Omental fat pad (tissue), 4 donors: ENCODE measurements at places on chromosomes 2 and 18.

- no peak for DNase-seq
Measured at GRCh38 chr2:150925611-150926010, 336.1 kb downstream of the RBM43 start.

- DNase-seq, result no peak
Measured at GRCh38 chr2:99470957-99471356, 18.9 kb downstream of the REV1 start.

DNA sequence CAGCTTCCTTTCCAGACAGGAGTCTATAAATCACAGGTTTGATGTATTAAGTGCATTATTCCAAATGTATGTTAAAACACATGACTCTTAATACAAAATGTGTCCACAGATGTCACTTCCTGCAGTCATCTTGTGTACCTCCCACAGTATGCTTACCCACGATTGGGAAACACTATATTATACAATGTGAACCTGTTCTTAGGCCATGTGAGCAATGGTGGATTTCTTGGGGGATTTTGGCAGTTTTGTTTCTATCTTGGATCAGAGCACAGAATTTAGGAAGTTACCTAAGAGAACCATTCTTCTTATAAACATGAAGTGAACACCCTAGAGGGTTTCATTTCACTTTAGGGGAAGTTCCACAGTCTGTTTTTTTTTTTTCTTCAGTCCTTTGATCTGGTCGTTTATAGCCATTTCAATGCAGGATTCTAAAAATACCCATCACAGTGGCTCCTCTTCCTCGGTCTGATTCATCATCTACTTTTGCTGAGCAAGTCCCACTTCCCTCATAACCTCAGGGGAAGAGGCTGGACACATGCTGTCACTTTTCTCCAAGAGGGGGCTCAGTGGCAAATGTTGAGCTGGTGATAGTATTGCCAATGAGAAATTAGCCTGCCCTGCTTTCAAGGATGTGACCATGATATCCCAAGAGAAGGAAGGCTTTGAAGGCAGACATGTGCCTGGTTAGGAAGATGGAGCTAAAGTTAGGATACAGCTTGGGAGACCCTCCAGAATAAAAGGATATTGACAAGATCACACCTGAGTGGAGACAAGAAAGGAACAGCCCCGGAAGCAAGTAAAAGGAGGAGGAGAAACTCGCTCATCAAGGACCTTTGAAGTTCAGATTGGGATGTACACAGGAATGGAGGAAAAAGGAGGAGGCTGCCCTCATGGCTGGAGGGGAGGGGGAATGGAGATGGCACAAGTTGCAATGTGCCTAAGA, 22.6 kb downstream of the PLEK start:
- DNase-seq, result no peak

GRCh38 chr2:45207101-45207500, 197.8 kb upstream of the SIX2 start:
- no peak for DNase-seq

- no peak for DNase-seq
Measured at GRCh38 chr2:215397632-215398341, 38.1 kb downstream of the FN1 start.

DNA sequence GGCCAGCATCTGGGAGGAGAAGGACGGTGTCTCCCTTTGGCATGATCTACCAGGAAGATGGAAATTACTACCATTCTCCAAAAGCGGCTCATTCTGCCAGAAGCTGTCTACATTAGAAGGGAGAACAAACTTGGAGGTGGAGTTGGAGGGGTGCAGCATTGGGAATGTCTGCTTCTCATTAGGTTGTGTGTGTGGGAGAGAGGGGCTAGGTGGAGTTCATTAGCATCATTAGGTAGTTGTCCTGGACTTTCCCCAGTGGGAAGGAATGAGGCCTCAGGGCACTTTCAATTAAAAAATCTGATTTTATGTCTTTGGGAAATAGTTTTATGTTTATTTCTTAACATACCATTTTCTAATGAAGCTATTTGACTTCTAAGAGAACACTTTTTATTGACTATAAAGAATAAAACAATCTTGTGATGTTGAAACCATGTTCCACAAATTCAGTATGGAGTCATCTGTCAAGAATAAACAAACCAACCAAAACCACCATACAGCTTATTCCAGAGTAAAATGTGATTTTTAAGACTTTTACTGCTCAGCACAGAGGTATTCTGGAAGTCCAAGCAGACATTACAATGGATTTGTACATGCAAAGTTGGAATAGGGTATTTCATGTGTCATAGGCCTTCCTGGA, 60.6 kb downstream of the VAPA start:
- DNase-seq, result no peak

DNA sequence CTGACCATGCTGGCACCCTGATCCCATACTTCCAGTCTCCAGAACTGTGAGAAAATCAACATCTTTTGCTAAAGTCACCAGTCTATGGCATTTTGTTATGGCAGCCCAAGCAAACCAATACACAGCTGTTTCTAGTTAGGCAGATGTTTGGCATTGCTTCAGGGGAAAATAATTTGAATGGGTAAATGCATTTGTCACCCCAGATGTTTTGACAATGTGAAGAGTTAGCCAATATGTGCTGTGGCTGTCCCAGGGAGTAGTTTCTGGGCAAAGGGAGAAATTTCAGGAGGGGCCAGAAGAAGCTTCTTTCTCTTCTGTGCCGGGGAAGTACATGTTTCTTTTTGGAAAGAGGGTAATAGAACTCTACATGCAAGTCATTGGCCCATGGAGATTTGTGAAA, 619.0 kb downstream of the SLC4A3 start:
- no peak for DNase-seq

- no peak for DNase-seq
Measured at GRCh38 chr2:192068966-192069365, 125.8 kb downstream of the TMEFF2 start.

- no peak for DNase-seq
Measured at GRCh38 chr2:196441527-196441926, 198.0 kb upstream of the CCDC150 start.

- DNase-seq, result no peak
Measured at GRCh38 chr2:242011167-242011513, 141.6 kb downstream of the RTP5 start.

GRCh38 chr2:37666772-37667171, 4.7 kb downstream of the CDC42EP3 start:
- no peak for DNase-seq

- DNase-seq, result no peak
Measured at GRCh38 chr18:30439174-30439573, 603.4 kb downstream of the DSC3 start.

DNA sequence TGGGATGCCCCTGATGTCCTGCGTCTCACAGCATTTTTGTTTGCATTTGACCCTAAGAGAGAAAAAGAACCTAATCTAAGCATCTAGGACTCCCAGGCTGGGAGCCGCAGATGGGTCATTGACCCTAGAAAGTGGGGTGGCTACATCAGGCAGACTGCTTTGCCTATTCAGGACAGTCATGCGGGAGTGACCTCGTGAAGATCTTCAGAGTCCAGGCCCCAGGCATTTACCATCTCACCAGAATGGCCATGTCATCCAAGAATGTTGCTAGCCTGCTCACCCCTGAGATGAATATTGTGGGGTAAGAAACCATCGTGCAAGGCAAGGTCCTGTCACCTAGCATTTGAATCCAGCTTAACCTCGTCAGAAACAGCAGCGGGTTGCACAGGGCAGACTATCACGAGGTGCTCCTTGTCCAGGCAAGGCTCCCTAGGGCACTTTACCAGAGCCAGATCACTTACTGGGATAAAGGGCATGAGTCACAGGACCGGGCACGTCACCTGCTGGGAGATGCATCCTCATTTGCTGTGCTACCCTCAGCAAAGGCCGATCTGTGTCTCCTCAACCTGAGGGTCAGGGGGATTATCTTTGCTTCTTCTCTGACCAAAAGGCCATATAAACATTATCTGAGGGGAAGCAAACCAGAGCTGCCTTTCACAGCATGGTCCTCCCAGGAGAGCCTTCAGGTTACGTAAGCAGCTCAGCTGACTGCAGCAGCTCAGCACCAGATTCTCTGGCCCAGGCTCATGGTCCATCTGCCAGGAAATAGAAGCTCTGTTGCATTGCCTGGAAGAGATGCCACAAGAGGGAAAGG, 162.3 kb downstream of the ACKR3 start:
- DNase-seq, result no peak

DNA sequence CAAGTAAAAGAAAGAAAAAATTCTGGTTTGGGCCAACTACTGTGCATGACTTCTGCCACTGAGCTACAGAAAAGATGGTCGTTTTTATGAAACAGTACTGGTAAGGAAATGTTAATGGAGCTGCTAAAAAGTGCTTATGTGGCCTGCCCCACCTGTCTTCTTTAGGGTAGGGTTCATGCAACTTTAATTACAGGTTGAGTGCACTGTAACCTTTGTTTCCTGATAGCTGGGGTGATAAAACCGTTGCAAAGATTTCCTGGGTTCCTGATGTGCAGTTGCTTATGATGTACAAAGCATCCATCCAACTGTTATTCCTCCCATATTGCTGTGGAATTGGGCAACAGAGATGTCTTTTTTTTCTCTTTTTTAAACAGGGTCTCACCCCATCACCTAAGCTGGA, 34.3 kb upstream of the PUM2 start:
- DNase-seq, result no peak

DNA sequence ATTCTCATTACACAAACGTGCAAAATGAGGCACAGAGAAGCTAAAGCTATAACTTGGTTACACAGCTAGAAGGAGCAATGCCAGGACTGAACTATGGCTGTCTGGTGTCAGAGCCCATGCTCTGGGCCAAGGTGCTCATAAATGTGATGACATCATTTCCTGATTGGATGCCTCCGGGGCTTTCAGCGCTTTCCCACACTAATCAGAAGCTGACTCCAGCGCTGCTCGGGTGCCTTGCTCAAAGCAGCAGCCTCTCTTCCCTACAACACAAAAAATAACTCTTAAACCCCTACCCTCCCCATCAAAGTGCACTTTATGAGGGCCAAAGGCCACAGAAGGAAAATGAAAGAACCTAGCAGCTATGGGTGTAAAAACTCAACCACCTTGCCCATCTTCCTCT, 90.7 kb downstream of the STK39 start:
- DNase-seq, result no peak

DNA sequence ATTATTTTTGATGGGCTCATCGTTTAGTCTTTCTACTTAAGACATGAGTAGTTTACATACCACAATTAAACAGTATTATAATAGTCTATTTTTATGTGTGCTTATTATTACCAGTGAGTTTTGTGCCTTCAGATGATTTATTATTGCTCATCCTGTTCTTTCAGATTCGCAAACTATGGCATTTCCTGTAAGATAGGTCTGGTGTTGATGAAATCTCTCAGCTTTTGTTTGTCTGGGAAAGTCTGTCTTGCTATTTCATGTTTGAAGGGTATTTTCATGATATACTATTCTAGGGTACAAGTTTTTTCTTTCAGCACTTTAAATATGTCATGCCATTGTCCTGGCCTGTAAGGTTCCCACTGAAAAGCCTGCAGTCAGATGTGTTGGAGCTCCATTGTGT, 101.3 kb downstream of the DNAH7 start:
- no peak for DNase-seq

DNA sequence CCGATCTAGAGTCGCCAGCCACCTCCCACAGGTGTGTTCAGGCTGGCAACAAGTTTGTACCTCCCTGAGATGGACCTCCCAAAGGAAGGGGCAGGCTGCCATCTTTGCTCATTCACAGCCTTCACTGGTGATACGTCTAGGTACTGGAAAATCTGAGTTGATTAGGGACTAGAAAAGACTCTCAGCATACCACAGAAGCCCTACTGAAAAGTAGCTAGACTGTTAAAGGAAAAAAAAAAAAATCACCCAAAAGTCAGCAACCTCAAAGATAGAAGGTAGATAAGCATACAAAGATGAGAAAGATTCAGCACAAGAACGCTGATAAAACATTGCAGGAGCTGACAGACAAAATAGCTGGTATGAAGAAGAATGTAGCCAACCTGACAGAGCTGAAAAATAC, 128.6 kb upstream of the WDR75 start:
- DNase-seq, result no peak

DNA sequence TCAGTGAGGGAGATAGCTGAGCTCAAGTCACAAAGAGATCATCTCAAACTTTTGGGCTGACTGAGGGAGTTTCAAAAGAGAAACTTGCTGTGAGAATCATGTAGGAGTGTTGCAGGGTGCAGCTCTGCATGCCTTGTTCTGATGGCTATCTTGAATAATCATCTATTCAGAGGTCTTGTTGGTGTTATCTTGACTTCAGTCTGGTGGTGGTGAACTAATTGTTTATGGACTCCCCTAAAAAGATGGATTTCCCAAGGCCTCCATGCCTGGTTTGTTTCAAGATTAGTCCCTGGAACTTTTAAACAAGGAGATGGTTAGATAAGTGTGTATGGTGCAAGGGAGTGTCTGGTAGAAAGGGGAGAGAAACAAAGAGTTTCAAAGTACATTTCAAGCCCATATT, 29.8 kb downstream of the SLC39A6 start:
- no peak for DNase-seq

DNA sequence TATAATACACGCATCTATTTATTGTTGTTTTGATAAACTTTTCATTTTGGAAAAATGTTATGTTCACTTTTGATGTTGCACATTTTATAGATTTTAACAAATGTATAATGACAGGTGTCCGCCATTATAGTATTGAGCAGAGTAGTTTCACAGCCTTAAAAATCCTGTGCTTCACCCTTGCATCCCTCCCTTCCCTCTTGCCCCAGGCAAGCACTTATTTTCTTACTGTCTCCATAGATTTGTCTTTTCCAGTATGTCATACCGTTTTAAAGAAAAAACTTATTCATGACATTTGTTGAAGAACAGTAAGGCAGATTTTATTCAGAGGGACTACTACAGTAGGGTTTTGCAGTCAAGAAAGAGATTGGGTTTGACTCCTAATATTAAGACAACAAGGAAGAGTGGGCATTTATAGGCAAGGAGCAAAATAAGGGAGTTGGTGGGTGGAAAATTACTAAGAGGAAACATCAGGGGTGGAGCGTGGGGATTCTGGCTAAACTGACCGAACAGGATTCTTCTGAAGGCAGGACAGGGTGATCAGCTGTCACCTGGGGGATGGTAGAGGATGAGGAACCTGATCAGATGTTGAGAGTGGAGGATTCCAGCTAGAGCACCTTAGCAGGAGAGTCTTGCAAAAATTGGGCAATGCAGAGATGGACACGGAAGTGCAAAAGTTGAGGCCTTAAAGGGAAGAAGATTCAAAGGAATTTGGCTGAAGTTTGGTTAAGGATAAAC, 108.8 kb downstream of the NCK2 start:
- DNase-seq, result no peak

GRCh38 chr2:9813312-9814128, 29.8 kb upstream of the TAF1B start:
- DNase-seq, result no peak

- no peak for DNase-seq
Measured at GRCh38 chr18:677951-678381, 20.5 kb downstream of the TYMS start.
